ENCODE measurements at places on chromosomes 5 and 9. TPM values are rescaled to one million over a fixed set of nuclear protein-coding genes. Genes with fewer than 3 reads are reported as not detected.

GRCh38 chr5:135210286-135211055 lies 176.4 kb upstream of the PITX1 start:
- DNase-seq, result no peak
- no peaks in the 10 kb centered on the region for H3K27me3 ChIP-seq
- peaks cover 21% of the 10 kb centered on the region for H3K4me1 ChIP-seq
- H3K4me3 ChIP-seq, result no peak overlapping the region
- no peak overlapping the region for H3K27ac ChIP-seq
- H3K36me3 ChIP-seq, result no peaks in the 10 kb centered on the region

MAP1B gene
- 263 TPM for total RNA-seq

- H3K27me3 ChIP-seq, result no peaks in the 10 kb centered on the region
- H3K4me3 ChIP-seq, result no peak overlapping the region
- H3K36me3 ChIP-seq, result no peaks in the 10 kb centered on the region
- peak overlapping the region; percentile 86 for H3K27ac ChIP-seq
These were observed 146.9 kb upstream of the DMRT1 start for GRCh38 chr9:694403-695154.

GRCh38 chr9:6959270-6960000 lies 201.7 kb downstream of the KDM4C start:
- H3K4me3 ChIP-seq, result no peak overlapping the region
- H3K36me3 ChIP-seq, result no peaks in the 10 kb centered on the region
- H3K27ac ChIP-seq, result no peak overlapping the region

GRCh38 chr9:34659592-34660253 lies 2.7 kb downstream of the CCL27 start:
- no peaks in the 10 kb centered on the region for H3K36me3 ChIP-seq
- H3K4me1 ChIP-seq, result peaks cover 1% of the 10 kb centered on the region
- no peaks in the 10 kb centered on the region for H3K27me3 ChIP-seq

- H3K27me3 ChIP-seq, result peaks cover 3% of the 10 kb centered on the region
- H3K4me3 ChIP-seq, result no peak overlapping the region
- H3K4me1 ChIP-seq, result no peaks in the 10 kb centered on the region
- no peak overlapping the region for H3K27ac ChIP-seq
These were observed 16.1 kb upstream of the FRRS1L start for GRCh38 chr9:109182940-109183798.

DNA sequence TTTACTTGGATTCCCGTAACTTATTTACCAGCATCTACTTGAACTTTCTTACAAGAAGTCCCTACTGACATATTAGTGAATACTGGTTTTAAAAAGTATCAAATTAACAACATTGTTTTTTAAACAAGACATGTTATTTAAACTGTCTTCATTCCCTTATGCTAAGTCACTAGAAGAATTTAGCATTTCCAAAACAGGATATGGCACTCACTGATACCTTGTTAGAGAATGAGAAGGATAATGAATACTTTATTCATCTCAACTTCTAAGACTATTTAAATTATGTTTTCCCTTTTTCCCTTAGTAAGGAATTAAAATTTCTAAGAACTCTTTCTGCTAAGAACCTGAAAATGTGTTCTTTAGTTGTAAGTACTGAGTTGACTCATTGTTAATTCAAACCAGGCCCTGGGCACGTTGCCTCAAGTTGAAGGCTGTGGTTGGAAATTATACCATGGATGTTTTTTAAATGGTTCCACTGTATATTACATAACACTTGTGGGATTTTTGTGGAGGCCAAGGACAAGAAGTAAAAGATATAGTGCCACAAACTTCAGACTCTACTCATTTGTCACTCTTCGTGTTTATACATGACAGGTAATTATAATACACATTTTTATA lies 219.0 kb upstream of the EDIL3 start:
- no peaks in the 10 kb centered on the region for H3K4me1 ChIP-seq
- no peak for DNase-seq
- no peaks in the 10 kb centered on the region for H3K27me3 ChIP-seq
- no peaks in the 10 kb centered on the region for H3K36me3 ChIP-seq

CSNK1A1 gene
- total RNA-seq, result 259 TPM

- no peak overlapping the region for H3K4me3 ChIP-seq
- DNase-seq, result no peak
- peaks cover 13% of the 10 kb centered on the region for H3K36me3 ChIP-seq
- no peak overlapping the region for H3K27ac ChIP-seq
These were observed 2.1 kb downstream of the C9orf78 start for GRCh38 chr9:129832982-129833381.

GRCh38 chr5:139678751-139679750 lies 30.9 kb downstream of the CXXC5 start:
- no peak overlapping the region for H3K4me3 ChIP-seq
- H3K27ac ChIP-seq, result no peak overlapping the region
- no peaks in the 10 kb centered on the region for H3K4me1 ChIP-seq

DNA sequence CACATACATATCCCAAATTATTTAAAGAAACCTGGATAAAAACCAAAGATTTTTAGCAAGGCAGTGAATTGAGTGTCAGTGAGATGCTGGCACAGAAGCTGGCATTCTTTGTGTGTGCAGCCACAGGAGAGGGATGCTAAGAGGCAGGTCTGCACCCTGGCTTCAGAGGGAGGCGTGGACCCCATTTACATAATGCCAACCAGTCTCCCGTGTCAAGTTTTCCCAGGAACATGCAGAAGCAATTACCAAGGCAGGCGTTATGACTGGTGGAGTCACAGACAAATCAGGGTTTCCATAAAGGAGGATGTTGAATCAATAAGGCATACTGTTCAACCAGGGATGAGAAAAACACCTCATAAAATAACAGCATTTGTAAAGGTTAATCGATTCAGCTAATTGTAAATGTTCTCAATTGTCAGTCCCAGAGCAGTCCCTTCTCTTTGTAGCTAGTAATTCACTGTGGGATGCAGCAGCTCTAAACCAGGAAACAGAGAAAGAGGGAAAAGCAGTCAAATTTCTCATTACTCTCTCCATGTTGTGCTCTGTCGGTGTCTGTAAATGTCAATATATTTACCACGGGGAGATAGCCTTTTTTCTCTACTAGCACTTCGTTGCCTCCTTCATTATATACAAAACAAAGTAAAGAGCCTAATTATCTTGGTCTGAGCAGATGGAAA lies 452.4 kb upstream of the GRAMD2B start:
- no peaks in the 10 kb centered on the region for H3K36me3 ChIP-seq
- DNase-seq, result no peak
- no peaks in the 10 kb centered on the region for H3K27me3 ChIP-seq
- no peak overlapping the region for H3K4me3 ChIP-seq
- no peak overlapping the region for H3K27ac ChIP-seq
- H3K4me1 ChIP-seq, result no peaks in the 10 kb centered on the region

- DNase-seq, result no peak
- H3K4me3 ChIP-seq, result no peak within 1 kb of the TSS
- no peak within 1 kb of the TSS for H3K27ac ChIP-seq
- H3K27me3 ChIP-seq, result no peaks in the 10 kb centered on the region
These were observed at the start of gene LCN15 for GRCh38 chr9:136764301-136764891. LCN15 (minus strand) TSS chr9:136764518; CDS start chr9:136764488, 30 bp downstream.

DNA sequence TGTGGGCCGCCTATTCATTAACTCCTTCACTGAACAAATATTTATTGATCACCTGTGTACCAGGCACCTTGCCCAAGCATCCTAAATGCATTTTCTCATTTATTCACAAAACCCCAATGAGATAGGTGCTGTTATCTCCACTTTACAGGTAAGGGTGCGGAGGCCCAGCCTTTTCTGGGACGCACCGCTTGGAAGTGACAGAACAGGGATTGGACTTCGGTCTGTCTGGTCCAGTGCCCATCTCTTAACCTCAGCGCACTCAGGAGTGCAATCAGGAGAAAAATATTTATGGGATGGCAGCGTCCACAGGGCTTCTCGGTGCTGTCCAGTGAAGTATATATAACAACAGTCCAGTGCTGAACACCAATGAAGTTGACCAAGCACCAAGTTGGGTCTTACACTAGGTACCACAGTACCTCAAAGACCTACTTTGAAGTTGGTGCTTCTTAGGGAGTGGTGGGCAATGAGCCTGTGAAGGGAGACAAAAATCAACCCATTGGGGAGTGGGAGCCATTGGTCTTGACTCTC lies 18.9 kb upstream of the GARNL3 start:
- no peak overlapping the region for H3K27ac ChIP-seq
- DNase-seq, result no peak
- peaks cover 7% of the 10 kb centered on the region for H3K4me1 ChIP-seq

DNA sequence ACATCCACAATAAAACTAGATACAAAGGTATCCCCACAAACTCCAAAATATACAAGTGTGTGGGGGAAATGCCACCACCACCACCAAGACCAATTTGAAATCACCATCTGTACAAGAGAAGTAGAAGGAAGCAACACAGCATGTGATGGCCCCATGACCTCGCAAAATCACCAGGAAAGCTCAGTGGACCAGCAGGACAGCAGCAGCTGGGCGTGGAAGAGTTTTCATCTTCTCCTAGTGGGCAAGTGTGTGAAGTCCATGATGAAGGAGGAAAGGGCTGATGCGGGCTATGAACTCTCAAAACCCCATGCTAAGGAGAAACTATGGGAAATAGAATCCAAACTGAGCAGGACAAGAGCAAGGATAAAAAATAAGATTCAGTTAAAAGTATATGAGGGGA lies 58.1 kb downstream of the GOLPH3 start:
- peaks cover 6% of the 10 kb centered on the region for H3K4me1 ChIP-seq
- no peaks in the 10 kb centered on the region for H3K27me3 ChIP-seq
- no peak overlapping the region for H3K27ac ChIP-seq
- H3K4me3 ChIP-seq, result no peak overlapping the region

C5orf58 gene
- total RNA-seq, result not detected

DNA sequence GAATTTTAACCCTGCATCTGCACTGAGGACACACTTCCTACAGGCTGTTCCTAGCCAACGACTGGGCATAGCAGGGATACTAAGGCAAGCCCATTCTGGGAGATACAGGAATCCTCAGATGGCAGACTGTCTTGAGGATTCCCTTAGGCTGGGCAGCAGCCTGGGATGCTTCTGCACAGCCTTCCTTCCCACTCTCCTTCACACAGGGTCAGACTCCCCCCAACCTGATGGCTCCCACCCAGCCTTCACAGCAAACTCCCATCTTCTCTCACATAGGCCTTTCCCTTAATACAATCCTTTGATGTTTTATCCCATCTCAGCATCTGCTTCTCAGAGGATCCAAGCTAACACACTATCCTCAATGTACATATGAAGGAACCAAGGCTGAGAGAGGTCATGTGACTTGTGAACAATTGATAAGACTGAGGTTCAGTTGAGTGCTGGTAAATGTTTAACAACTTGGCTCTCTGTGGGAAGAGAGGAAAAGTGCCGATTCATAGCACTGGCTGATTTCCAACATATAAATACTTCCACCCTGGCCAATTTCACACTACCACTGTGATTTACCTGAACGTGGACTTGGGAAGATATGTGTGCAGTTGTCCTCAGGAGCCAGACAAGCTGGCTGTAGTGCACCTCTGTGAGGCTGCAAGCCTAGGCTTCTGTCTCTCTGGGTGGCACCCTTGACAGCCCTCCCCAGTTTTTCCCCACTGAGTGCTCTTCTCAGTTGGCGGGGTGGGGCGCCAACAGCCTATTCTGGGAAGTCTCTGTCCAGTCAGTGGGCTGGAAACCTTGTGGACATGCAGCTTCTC lies 120.2 kb upstream of the TRIM32 start:
- H3K4me1 ChIP-seq, result no peaks in the 10 kb centered on the region
- H3K27me3 ChIP-seq, result no peaks in the 10 kb centered on the region
- H3K27ac ChIP-seq, result no peak overlapping the region

GRCh38 chr5:33198836-33199235 lies 241.9 kb upstream of the TARS1 start:
- peak; percentile 59 for DNase-seq
- H3K36me3 ChIP-seq, result no peaks in the 10 kb centered on the region
- no peak overlapping the region for H3K4me3 ChIP-seq
- H3K4me1 ChIP-seq, result no peaks in the 10 kb centered on the region
- no peak overlapping the region for H3K27ac ChIP-seq
- no peaks in the 10 kb centered on the region for H3K27me3 ChIP-seq

DNA sequence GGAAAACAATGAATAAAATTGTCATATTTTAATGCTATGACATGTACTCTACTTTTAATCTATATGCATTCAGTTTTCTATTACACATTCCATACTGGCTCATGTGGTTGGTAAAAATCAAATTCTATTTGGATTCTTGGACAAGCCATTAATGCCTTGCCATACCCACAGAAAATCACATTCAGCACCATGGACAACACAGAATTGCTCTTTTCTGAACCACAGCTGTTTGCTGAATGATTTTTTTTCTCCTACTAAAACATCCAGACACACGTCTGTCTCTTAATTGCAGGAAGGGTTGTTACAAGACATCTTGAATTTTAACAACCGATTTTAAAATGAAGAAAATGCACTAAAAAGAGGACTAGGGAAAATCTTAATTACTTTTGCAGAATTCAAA lies 675.6 kb downstream of the BRINP1 start:
- no peak overlapping the region for H3K27ac ChIP-seq
- no peak overlapping the region for H3K4me3 ChIP-seq
- no peaks in the 10 kb centered on the region for H3K27me3 ChIP-seq
- H3K36me3 ChIP-seq, result no peaks in the 10 kb centered on the region
- H3K4me1 ChIP-seq, result no peaks in the 10 kb centered on the region
- DNase-seq, result no peak

- no peak overlapping the region for H3K27ac ChIP-seq
- H3K4me1 ChIP-seq, result no peaks in the 10 kb centered on the region
- H3K36me3 ChIP-seq, result no peaks in the 10 kb centered on the region
- peak; percentile 81 for DNase-seq
These were observed 24.9 kb upstream of the SH3PXD2B start for GRCh38 chr5:172479034-172479783.

SLC36A2 gene
- not detected for total RNA-seq

GPR150 gene
- total RNA-seq, result 0.31 TPM

GRCh38 chr5:135539430-135540005 lies 3.8 kb upstream of the NEUROG1 start:
- H3K27ac ChIP-seq, result no peak overlapping the region
- H3K36me3 ChIP-seq, result no peaks in the 10 kb centered on the region
- no peak overlapping the region for H3K4me3 ChIP-seq
- no peak for DNase-seq
- peaks cover 6% of the 10 kb centered on the region for H3K4me1 ChIP-seq

DNA sequence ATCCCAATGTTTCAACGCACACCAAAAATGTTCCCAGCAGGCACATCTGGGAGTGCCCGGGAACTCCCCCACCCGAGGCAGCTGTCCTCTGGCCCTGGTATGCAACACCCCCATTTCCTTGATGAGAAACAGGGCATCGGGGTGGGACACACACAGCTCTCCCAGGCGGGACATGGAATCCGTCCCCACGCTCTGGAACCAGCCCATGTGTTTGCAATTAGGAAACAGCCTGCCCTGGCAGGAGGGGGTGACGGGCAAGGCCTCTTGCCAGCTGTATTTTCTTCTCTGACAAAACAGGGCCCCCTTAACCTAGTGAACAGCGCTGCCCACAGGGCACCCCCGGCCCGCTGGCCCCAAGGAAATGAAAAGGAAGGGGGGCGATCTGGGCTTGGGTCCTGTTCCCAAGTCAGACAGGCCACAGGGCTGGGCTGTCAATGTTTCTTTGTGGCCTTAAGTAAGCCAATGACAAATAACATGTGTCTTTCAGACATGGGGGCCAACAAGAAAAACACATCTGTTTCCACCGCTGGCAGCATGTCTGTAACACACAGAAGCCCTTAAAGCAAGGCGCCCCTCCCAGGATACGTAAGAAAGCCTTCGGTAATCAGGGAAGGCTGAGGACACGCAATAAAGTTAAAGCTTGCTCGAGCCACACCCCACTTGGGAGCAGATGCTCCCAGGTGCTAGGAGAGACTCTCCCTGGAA lies 125.3 kb downstream of the ROR2 start:
- no peak overlapping the region for H3K4me3 ChIP-seq
- H3K4me1 ChIP-seq, result no peaks in the 10 kb centered on the region
- H3K27me3 ChIP-seq, result no peaks in the 10 kb centered on the region
- no peak overlapping the region for H3K27ac ChIP-seq
- no peak for DNase-seq

Data from endothelial cell of umbilical vein (primary cell).